ENCODE measurements at places on chromosomes 1 and 21. TPM values are rescaled to one million over a fixed set of nuclear protein-coding genes. Genes with fewer than 3 reads are reported as not detected.

Gene WNT2B
- total RNA-seq = 0.10 TPM

GRCh38 chr1:70168283-70168682, 37.1 kb downstream of the LRRC40 start:
- DNase-seq = no peak

Gene LCE2B
- not detected for total RNA-seq

- no peak for DNase-seq
Observed at GRCh38 chr1:160366731-160367515, at the start of gene NHLH1. Gene NHLH1, plus strand, starts transcription at chr1:160367071. Its CDS starts 3,661 bp downstream, at chr1:160370732.

Gene CFAP141
- not detected for total RNA-seq

Gene S1PR1
- 42.5 TPM for total RNA-seq

Gene EDARADD
- 56.8 TPM for total RNA-seq

Gene EDN2
- not detected for total RNA-seq

Gene SGIP1
- total RNA-seq = not detected

DNA sequence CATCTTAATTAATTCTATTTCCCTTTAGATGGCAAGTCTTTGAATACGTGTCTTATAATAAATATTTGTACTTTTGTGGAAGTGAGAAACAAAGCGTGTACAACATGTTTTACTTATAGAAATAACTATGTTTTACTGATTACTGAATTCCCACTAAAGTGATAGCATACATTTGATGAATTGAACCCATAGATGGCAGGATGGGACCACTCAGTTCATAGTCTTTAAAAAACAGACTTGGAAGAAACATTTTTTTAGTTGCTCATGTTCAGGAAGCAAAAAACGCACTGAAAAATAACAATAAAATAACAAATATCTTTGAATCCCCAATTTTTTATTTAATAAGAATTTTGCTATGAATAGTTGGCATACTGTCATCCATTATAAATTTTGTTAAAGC, 507.1 kb upstream of the ZRANB2 start:
- no peak for DNase-seq

Gene TCHH
- total RNA-seq = not detected

Gene FCER1G
- total RNA-seq = 0.93 TPM

DNA sequence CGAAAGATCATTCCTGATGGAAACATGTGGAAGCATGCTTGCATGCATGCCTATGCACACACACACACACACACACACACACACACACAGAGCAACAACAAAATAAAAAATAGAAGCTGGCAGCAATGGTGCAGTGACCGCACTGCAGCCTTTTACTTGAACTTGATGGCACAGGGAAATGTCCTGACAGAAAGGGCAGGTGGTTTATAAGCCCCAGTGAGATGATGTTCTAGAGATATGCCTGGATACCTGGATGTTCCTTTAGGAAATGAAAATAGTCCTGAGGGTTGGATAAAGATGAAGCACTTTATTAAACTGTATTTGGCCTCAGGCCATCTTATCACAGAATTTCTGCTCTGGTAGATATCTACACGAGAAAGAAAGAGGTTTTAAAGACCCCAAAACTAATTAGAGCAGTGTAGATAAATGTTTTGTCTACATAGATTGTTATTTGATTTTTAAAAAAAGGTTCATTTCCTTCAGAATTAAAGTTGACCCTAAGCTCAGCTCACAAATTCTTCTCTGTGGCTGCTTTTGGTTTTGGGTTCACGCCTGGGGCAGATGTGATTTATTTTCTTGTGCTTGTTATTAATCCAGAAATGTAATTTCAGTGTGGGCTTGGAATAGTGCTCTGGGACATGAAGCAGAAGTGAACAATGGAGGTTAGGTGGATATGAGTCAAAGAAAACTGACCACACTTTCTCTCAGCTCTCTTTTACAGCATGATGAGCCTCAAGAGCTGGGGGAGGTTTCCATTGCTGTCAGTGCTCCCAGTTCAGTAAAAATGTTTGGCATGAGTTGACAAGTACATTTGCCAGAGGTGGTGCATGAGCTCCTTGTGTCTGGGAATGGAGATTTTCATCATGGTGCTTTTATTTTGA, 22.9 kb downstream of the ADAM30 start:
- no peak for DNase-seq

- DNase-seq = no peak
Observed at GRCh38 chr1:230377324-230377723, 48.8 kb downstream of the PGBD5 start.

Gene C1orf74
- total RNA-seq = 3.2 TPM

- DNase-seq = no peak
Observed at GRCh38 chr1:12552111-12552888, 65.7 kb downstream of the DHRS3 start.

Gene CA6
- total RNA-seq = 2.2 TPM

GRCh38 chr21:30408782-30409494, 13.1 kb downstream of the KRTAP13-1 start:
- peak; percentile 2 for DNase-seq

DNA sequence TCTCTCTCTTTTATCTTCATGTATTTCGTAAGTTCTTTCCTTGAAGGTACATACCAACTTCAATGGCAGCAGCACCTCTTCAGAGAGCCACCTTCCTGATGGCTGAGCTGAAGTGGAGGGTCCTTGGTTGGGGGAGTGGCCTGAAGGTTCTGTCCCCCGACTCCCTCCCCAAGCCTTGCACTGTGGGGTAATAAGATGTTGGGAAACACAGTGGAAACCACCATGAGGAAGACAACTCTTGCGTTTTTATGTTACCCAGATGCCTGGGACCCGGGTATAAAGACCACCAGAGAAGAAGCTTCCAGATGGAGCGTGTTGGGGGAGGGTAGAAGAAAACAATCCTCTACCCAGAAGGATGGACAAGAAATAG, 794 bp downstream of the KRTAP12-3 start:
- DNase-seq = no peak

Measured in activated T-helper 1 cell treated with anti-CD3 and anti-CD28 coated beads, Interleukin-12 subunit alpha, Interleukin-12 subunit beta, Interleukin-2, Interleukin-4 antibody, amounts not matched to agents 30 ng/mL and 10 ng/mL and 1 ng/mL, durations not matched to agents 14 hours and 24 hours and 36 hours (primary cell).